ENCODE measurements at places on chromosomes 6 and 20.

DNA sequence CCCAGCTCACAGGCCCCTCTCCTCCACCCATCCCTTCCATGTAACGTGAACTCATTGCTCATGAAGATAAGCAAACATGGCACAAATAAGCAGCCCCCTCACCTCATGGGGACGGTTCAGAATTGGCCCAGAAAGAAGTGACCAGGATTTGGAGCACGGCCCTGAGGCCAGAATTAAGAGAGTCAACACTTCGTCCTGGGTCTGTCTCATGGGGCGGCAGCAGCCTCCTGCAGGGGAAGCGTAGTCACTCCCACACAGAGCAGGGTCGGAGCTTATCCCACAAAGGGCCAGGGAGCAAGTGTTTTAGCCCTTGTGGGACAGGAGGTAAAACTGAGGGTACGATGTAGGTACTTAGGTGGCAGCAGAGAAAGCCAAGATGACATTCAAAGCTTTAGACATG is 28.6 kb upstream of the DACT2 start:
- no peak for DNase-seq

DNA sequence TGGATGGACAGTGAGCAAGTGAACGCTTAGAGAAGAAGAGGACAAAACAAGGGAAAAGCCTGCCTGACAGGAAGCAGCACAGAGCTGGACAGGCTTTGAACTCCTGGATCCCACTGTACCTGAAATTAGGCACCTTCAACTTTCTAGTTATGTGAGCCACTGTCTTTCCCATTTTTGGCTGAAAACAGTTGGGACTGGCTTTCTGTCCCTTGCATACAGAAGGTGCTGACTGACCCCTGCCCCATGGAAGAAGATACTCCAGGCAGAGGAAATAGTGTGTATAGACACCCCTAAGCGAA is 122.8 kb downstream of the CEBPB start:
- no peak for DNase-seq

- no peak for DNase-seq
Observed at GRCh38 chr6:161056451-161056850, 64.9 kb downstream of the MAP3K4 start.

GRCh38 chr6:130115036-130115435 is 96.7 kb downstream of the L3MBTL3 start:
- no peak for DNase-seq

DNA sequence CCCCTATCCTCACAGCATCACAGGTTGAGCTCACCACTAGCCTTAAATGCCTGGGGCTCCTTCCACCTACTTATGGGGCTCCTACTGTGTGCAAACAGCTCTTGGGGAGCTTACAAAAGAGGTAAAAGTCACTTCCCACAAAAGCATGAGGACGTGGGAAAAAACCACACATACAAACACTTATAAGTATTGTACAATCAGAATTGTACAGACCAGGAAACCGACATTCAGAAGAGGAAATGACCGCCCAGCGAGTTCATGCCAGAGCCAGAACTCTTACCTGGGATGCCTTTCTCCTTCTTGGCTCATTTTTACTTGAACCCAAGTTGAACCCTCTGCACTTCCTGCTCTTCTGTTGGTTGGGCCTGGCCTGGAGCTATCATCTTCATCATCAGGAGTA is 6.3 kb upstream of the PPP1R16B start:
- no peak for DNase-seq

DNA sequence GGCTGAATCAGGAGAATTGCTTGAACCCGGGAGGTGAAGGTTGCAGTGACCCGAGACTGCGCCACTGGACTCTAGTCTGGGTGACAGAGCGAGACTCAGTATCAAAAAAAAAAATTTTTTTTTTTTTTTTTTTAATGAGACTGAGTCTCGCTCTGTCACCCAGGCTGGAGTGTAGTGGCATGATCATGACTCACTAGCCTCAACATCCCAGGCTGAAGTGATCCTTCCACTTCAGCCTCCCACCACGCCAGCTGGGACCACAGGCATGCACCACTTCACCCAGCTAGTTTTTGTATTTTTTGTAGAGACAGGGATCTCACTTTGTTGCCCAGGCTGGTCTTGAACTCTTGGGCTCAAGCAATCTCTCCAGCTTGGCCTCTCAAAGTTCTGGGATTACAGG is 53.3 kb downstream of the MYO6 start:
- DNase-seq = no peak

DNA sequence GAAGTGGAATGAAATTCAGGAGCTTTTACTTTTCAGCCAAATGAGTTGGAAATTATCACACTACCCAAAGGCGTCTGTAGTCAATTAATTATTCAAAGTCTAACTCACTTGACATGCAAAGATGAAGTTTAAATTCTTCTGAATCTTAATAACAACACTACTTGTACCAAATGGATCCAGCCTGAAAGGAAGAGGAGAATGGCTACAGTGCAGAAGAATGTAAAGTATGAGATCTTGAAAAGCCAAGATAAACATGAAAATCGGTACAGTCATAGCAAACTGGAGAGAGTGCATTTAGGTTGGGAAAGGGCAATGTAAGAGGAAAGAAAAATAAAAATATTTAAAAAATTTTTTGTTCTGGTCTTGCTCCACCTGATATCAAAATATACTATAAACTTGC is 195.5 kb downstream of the SIM1 start:
- no peak for DNase-seq

DNA sequence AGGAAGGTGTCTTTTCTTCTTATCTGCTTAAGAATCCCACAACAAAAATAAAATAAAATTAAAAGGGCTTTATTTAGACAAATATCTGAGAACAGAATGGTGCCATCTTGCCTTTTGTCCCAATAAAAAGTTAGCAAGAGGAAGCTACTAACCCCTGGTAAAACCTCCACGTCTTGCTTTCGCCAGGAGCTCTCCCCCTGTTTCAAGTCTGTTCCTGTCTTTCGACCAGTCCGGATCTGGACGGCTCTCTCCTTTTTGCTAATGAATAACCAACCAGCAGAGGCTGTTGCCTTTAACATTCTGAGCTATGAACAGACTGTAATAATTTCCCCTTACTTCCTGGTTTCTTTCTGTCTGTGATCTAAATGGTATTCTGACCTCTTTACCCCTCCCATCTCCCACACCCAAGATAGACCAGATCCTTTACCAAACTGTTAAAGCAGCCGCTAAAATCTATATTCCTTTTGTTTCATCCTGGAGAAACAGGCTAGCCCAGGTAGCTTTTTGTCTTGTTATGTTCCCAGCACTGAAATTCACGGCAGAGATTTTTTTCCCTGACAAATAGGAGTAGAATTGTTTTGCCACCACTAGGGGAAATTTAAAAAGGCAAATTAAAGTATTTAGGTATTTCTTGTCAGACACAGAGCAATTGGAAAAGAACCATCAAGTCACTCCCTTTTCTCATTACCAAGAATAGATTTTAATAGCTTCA is at the start of gene FRK:
TSS of gene FRK (minus strand) at position 320 of the 712 bp plus-strand sequence. CDS start 580 bp downstream, outside the sequence.
- DNase-seq = no peak

GRCh38 chr20:44123874-44124535 is 63.0 kb downstream of the JPH2 start:
- no peak for DNase-seq

DNA sequence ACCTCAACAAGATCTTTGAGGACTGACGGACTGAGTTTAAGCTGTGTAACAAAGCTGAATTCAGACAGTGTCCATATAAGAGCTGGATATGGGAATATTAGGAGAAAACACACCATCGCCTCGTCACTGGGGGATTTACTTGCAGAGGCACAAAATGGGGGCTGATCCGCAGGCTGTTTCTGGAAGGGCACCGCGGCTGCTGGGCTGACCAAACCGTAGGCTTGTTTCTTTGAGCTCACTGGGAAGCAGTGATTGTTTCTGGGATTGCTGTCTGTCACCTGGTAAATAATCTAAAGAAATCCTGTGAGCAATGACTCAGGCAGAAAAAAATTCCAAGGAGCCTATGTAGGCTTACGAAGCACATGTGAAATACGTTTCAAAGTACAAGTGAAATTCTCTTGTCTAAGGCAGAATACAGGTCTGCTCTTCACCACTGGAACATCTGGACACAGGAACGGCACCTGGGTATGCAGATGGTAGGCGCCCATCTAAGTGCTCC is 63.9 kb upstream of the MPC1 start:
- DNase-seq = no peak
